Renal pelvis (tissue), 12 donors: ENCODE measurements at places on chromosomes 3 and 15.

DNA sequence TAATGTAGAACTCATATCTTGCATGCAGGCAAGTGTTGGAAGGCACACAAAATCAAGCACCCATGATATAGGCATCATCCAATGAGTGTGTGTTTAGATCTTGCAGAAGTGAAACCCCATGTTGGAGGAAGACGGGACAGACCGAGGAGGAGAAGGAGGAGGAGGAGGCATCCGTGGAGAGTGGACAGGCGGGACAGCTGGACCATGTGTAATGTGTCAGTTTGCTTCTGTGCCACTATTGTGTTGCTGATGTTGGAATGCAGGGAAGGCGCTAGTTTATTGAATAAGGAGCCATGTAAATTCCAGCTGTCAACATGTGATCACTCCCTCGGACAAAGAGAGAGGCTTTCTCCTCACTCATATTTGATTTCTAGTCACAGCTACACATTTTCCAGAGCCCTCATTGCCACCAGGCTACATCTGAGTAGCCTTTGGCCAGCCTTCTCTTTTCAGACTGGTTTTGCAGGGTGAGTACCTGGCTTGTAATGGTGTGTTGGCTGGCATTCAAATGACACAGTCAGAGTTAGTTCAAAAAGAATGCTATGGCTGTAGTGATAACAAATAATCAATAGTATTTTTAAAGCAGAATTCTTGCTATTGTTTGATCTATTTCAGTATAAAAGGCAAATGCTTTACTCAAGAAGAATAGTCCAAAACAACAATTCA lies 1037.6 kb upstream of the NR2F2 start:
- DNase-seq: peak; percentile 65

DNA sequence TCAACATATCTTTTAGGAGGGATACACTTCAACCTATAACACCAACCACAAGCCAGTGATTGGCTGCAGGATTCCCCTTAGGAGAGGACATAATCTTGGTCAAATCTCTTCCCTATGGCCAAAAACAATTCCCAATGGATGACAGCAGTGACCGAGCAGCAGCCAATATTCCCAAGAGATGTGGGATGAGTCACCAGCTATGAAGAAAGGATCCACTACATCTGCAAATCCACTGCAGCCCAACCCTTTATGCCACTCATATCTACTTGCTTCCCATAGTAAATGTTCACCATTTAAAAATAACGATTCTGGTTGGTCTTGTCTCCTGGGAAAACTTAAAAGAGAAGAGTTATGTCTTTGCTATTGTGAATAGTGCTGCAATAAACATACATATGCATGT lies 4.5 kb upstream of the IQCF5 start:
- DNase-seq: no peak

DNA sequence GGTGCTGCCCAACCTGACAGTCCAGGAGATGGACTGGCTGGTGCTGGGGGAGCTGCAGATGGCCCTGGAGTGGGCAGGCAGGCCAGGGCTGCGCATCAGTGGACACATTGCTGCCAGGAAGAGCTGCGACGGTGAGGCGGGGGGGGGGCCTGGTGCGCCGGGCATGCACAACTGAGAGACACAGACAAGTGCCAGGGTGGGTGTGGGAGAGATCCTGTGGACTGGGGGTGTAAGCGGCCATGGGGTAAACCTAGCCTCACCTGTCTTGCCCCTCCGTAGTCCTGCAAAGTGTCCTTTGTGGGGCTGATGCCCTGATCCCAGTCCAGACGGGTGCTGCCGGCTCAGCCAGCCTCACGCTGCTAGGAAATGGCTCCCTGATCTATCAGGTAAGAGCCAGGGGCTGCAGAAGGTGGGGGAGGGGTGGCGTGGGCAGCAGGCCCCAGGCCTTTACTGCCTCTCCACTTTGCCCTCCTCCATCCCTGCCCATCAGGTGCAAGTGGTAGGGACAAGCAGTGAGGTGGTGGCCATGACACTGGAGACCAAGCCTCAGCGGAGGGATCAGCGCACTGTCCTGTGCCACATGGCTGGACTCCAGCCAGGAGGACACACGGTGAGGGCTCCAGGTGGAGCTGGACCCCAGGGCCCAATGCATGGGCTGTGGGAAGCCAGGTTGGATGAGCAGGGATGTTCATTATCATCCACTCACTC lies 3.3 kb downstream of the CHRD start:
- no peak for DNase-seq

- no peak for DNase-seq
These were observed 2.7 kb downstream of the UPK1B start for GRCh38 chr3:119175872-119176756.

- no peak for DNase-seq
These were observed 47.1 kb downstream of the STT3B start for GRCh38 chr3:31579828-31580227.
